ENCODE measurements at places on chromosomes 5 and 9. TPM values are rescaled to one million over a fixed set of nuclear protein-coding genes. Genes with fewer than 3 reads are reported as not detected.

The ZNF883 gene
- polyA plus RNA-seq: 7.2 TPM

The PDLIM4 gene
- polyA plus RNA-seq: not detected

The UGT3A1 gene
- polyA plus RNA-seq: not detected

The HTR4 gene
- not detected for polyA plus RNA-seq

The LMBRD2 gene
- 22.7 TPM for polyA plus RNA-seq

The PCDHGA5 gene
- 0.25 TPM for polyA plus RNA-seq

The GABBR2 gene
- 8.7 TPM for polyA plus RNA-seq

The OSMR gene
- not detected for polyA plus RNA-seq

The CNTLN gene
- 5.0 TPM for polyA plus RNA-seq

The HMMR gene
- polyA plus RNA-seq: 2.6 TPM

The PRR16 gene
- 1.7 TPM for polyA plus RNA-seq

The INPP5E gene
- 24.0 TPM for polyA plus RNA-seq

The SAPCD2 gene
- polyA plus RNA-seq: 0.22 TPM

The OCLN gene
- polyA plus RNA-seq: 7.5 TPM
